ENCODE measurements at places on chromosomes 5 and 9.

GRCh38 chr9:4573634-4574389 is 83.5 kb downstream of the SLC1A1 start:
- no peak for DNase-seq

GRCh38 chr5:38621331-38621730 is 64.9 kb upstream of the LIFR start:
- DNase-seq = no peak

DNA sequence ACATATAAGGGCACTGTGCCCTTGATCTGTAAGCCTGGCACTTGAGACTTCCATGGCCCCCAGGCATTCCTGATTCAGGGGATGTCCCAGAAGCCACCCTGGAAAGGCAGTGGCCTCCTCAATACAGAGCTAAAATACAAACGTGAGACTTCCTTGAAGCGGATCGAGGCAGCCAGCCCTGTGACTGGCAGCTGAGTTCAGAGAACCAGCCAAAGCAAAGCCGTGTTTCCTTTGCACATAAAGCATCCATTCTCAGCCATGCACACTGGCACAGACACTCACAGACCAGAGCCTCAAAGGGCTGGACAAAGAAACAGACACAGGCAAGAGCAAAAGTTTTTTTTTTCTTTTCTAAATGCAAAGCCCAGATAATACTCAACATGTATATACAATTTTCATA is 18.8 kb upstream of the CPEB4 start:
- no peak for DNase-seq

GRCh38 chr9:98809311-98810101 is 2.0 kb downstream of the GALNT12 start:
- DNase-seq = no peak

GRCh38 chr9:13447843-13448422 is 168.4 kb upstream of the MPDZ start:
- DNase-seq = no peak

GRCh38 chr9:14203356-14204056 is 110.4 kb downstream of the NFIB start:
- no peak for DNase-seq

- no peak for DNase-seq
Observed at GRCh38 chr9:121204121-121204520, 2.5 kb upstream of the RAB14 start.

DNA sequence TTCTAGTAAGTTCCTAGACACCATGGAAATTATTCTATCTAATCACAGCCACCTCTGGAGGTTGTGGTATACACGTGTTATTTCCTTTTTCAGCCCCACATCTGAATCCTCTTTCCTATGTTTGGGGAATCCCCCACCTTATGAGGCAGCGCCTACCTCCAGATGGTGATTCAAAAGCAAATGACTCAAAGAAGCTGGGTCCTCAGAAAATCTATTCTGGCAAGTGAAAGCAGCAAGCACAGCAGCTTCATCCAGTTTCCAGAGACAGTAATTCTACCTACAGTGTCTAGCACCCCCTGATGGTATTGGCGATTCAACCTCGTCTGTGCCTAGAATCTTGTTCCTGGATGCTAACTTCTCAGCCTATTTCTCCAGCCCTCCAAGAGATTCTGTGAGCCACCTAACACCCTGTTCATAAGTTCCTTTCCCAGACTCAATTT is 43.0 kb downstream of the STRBP start:
- no peak for DNase-seq

- no peak for DNase-seq
Observed at GRCh38 chr9:23117616-23118015, 671.0 kb downstream of the DMRTA1 start.

- no peak for DNase-seq
Observed at GRCh38 chr9:132595319-132595718, 12.9 kb downstream of the BARHL1 start.

- no peak for DNase-seq
Observed at GRCh38 chr9:2027543-2028160, 12.5 kb downstream of the SMARCA2 start.

- DNase-seq = no peak
Observed at GRCh38 chr9:127918183-127919107, 1.6 kb upstream of the ST6GALNAC4 start.

DNA sequence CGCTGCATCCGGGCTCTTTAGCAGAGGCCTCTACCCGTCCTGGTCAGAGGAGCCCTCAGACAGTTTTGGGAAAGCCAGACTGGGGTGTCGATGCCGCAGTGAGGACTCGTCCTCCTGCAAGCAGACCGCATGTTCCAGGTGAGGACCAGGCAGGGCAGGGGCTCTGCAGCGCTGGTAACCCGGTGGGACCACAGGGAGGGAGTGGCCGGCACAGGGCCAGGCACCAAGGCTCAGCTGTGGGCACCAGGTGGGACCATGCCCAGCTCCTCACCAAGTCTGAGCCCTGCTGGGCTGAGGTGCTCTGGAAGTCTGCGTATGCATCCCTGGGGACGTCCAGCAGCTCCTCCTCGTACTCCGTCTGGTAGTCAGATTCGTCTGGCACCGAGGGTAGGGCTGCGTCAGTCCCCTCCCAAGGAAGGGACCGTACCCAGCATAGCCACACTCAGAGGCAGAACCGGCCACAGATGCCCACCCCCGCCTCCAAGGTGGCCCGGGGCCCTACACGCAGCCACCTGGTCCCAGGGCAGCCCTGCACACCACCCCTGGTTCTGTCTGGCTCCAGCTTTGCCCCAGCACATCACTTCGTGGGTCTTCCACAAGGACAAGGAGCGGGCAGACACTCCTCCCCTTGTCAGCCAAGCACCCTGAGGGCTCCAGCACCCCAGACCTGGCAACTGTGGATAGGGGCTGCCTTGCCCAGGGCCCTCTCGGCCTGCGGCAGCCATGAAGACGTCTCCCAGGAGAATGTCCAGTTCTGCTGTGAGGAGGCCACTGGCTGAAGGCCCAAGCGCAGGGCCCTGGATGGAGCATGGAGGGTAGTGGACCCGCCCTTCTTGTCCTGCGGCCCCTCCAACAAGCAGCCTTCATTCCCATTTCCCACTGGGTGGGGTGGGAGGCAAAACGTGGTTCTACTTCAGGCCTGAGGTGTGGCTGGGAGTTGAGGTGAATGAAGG is 1.5 kb upstream of the NSMF start:
- DNase-seq = no peak

GRCh38 chr9:16612627-16613026 is 257.8 kb downstream of the BNC2 start:
- no peak for DNase-seq

DNA sequence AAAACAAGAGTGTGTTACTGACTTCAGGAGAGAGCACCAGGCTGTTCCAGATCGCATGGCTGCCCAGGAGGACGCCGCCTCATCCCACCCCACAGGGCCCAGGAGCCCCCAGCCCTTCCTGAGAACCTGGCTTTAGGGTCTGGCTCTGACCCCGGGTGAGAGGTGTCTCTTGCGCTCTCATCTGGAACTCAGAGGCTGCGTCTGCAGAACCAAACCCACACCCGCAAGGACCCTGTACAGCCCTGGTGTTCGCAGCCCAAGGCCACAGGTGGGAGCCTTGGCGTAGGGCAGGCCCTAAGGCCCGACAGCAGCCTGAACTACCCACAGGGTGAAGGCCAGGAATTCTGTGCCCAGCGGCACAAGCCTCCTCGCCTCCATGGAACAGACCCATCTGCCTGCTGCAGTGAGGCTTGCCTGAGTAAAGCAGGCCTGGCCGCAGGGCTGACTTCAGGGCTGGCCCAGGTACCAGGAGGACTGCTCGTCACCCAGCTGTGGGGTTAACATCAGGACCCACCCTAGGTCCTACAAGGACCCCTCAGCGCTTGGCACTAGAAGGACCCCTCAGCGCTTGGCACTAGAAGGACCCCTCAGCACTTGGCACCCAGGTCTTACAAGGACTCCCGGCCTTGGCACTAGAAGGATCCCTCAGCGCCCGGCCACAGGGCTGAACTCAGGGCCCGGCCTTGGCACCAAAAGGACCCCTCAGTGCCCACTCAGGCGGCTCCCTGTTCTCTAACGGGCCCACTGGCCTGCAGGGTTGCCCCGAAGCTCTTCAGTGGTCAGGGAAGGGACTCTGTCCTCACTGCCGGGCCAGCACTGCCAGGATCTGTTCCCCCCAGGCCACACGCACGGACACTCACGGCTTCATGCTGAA is 48.2 kb downstream of the NKD2 start:
- DNase-seq = no peak

GRCh38 chr5:127363403-127363802 is 72.8 kb downstream of the MEGF10 start:
- DNase-seq = no peak

DNA sequence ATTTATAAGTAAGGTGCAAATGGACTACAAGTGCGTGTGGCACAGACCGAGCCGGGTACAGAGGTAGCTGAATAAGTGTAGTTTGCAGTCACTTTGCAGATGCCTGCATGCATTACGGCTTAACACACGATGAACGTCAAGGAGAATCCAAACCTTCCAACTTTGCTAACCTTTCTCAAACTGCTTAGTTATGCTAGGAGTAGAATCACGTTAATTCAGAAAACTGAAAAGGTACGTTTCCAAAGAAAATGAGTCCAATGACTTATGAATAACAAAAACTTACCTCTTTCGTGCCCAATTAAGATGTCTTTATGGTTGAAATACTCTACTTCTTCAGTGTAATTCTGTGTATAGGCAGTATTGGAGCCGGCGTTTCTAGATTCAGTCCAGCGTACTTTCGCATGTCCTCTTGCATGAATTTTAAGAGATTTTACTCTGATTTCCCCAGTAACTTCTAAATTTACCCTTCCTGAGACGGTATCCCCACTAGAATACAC is 539 bp downstream of the ARRDC3 start:
- no peak for DNase-seq

GRCh38 chr9:92608909-92609445 is 61.0 kb downstream of the IPPK start:
- no peak for DNase-seq

GRCh38 chr5:132389585-132390286 is 20.2 kb downstream of the SLC22A5 start:
- no peak for DNase-seq

GRCh38 chr9:22119522-22120158 is 110.5 kb upstream of the CDKN2B start:
- no peak for DNase-seq

- peak; percentile 64 for DNase-seq
Observed at GRCh38 chr9:94002316-94003140, 47.4 kb upstream of the BARX1 start.

GRCh38 chr5:167254132-167254531 is 1037.3 kb upstream of the WWC1 start:
- no peak for DNase-seq

DNA sequence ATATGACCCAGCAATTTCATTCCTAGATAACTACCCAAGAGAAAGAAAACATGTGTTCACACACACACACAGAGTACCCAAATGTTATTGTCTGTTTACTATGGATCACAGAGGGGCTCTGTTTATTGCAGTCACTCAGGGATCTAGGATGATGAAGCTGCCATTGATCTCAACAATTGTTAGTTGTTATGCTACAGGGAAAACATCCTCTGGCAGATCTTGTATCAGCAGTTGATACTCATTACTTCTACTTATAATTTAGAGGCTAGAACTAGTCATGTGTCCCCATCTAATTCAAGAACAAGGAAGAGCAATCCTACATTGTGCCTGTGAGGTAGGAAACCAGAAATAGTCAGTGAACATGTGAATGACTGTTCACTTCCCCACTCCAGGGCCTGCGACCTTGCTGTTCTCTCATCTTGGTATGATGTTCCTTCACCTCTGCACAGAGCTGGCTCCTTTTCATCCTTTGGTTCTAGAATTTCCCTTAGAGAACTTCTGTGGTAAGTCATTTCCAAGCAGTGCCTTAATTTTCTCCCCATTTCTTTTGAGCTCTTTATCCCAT is 30.3 kb downstream of the NMUR2 start:
- DNase-seq = no peak

- no peak for DNase-seq
Observed at GRCh38 chr5:156497804-156498208, 170.8 kb downstream of the SGCD start.

DNA sequence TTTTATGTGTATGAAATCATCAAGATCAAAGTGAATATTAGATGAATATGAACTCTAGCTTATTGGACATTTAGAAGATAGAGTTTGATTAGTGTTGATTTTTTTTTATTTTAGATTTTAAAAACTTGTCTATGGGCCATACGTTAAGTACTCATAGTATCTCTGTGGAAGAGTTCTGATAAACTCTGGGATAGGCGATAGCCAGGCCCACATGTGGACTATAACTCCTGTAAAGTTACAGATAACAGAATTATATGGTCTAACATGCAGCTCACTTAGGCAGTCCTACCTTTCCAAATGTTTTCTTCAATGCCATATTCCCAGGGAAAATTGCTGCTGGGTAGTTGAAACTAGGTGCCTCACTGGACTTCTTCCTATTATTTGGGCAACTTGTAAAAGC is 10.4 kb downstream of the SLC31A1 start:
- DNase-seq = no peak

DNA sequence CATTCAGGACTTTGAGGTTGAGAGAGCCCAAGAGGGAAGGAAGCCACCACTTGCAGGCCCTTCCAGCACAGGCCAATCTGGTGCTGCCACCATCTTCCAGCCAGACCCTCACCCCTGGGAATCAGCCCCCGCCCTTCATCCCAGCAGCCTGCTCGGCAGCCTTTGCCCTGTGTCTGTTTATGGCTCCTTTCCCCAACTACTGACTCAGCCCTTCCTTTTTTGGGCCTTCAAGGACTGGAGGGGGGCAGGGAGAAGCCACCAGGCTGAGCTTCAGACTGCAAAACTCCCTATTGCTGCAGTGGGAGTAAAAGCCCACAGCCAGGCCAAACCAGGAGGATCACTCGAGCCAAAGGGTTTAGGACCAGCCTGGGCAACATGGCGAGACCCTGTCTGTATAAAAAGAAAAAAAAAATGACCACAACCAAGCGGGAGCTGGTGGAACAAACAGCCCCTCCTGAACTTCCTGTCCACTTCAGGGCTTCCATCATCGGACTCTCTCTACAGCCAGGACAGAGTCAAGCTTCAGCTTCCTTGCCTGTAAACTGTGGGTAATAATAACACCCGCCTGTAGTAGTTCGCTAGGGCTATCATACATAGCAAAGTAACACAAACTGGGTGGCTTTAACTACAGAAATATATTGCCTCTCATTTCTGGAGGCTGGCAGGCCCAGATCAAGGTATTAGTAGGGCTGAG is 85.9 kb upstream of the IL17B start:
- DNase-seq = no peak

DNA sequence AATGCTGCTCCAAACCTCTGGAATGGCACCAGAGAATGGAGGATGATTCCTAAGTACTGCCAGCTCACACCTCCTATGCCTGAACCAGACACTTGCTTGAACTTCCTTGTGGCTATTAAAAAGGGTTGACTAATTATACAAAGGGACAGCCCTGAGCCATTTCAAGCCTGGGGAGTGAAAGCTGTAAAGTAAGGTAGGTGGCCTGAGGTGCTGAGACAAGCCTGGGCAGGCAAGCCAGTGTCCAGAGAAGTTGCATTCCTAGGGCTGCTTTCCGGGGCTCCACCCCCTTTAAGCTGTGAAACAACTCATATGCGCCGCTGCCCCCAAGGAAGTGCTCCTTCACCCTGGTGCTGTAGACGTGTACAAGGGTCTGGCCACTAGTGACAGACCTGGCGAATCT is 79.9 kb upstream of the SLC1A3 start:
- DNase-seq = no peak

Data from nephron progenitor cell (in vitro differentiated cells).